ENCODE measurements at places on chromosomes 1 and 21.

GRCh38 chr1:15299179-15299578 is 52.2 kb downstream of the FHAD1 start:
- no peak for DNase-seq

DNA sequence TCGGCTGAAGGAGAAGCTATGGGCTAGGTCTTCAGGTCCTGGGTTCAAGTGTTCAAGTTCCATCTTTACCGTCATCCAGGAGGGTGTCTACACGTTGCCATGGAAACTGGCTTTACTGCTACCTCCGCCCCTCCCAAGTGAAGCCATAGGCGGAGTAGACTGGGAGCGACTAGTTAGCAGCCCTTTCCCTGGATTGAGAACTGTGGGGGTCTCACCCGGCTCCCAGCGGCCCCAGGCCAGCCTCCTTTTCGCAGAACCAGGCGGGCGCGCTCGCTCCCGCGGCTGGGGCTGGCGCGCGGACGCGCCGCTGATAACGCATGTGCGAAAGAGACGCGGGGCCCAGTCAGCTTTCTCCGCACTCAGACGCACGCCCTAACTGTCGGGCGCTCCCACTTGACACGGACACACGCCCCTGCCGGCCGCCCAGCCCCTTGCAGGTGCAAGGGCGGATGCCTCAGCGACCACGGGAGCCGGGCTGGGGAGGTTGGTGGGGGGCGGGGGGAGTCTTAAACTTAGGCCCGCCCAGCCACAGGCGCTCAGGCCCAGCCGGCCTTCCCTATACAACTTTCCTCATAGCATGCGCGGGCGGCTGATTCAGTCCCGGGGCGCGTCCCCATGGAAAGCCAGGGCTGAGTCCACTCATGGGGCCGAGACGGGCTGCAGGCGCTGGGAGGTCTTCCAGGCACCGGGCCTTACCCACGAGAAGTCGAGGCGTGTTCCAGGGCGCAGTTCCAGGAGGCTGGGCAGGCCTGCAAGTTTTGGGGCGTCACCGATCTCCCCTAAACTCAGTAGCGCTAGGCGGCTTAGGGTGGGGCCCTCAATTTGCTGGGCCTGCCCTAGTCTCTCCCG is 7.4 kb downstream of the EFNA4 start:
- DNase-seq = peak; percentile 88

DNA sequence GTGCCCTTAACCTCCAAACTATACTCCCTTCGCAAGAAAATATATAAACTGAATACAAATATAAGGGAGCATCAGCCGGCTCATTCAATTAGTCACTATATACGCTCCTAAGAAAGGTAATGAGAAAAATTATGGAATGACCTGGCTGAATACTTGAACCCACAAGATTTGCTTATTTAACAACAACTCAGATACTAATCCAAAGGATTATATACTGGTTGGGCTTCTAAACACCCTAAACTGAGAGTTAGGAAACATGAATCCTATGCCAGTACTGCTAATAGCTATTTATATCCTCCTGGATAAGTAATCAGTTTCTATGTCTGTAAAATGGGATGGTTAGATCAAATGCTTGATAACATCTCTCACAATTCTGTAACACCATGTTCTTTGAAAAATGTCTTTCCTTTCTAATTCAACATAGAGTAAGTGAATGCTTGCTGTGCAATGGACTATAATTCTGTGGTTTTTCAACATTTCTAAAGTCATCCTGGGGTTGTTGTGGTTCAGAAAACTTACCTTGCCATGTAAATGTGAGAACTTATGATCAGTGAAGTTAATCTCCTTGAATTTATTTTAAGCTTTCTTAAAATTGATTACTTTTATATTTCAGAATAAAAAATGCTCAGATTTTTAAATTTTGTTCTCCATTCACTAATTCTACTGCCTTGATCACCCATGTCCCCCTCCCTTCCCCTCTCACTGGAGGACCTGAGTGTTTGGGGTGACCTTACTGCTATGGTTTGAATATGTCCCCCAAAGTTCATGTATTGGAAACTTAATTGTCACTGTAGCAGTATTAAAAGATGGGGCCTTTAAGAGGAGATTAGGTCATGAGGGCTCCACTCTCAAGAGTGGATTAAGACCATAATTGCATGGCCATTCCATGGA is 14.5 kb downstream of the DUSP10 start:
- no peak for DNase-seq

GRCh38 chr1:48089356-48089891 is 92.2 kb upstream of the TRABD2B start:
- DNase-seq = no peak

DNA sequence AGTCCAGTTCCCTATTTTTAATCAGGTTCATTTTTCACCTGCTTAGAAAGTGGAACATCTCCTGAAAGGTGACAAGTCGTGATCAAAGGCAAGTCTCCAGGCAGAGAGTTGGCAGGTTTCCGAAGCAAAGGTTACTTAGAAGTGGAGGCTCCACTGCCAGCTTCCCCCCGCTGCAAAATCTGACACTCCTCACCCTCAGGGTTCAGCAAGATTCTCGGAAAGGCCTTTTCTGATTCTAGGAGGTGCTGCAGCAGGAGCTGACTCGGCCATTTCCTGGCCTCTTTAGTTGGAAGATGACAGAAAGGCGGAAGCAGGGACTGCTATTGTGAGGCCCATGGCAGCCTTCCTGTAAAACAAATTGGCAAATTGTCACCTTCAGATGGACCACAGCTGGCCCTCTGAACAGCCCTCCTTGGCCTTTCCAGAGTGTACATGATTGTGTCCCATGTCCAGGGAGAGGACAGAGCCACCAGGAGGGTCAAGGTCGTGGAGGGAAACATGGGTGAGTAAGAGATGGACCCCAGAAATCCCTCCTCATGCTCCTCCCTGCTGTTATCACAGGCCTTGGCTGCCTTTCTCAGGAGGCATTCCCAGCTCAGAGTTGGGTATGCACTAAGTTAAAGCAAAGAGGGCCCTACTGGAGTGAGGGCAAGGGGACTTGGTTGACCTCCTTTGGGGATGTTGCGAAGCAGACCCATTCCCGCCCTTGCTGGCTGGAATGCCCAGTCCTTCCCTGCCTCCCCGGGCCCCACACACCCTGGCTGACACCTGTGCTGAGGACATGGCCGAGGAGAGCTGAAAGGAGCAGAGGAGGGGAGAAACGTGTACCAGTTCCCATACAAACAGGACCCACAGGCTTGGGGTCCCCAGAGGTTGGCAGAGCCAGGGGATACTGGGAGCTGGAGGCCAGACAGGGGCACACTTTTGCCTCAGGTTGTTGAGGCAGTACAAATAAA is 115.5 kb upstream of the IRF2BP2 start:
- peak; percentile 68 for DNase-seq

- no peak for DNase-seq
Observed at GRCh38 chr1:153711026-153711425, 16.8 kb upstream of the INTS3 start.

DNA sequence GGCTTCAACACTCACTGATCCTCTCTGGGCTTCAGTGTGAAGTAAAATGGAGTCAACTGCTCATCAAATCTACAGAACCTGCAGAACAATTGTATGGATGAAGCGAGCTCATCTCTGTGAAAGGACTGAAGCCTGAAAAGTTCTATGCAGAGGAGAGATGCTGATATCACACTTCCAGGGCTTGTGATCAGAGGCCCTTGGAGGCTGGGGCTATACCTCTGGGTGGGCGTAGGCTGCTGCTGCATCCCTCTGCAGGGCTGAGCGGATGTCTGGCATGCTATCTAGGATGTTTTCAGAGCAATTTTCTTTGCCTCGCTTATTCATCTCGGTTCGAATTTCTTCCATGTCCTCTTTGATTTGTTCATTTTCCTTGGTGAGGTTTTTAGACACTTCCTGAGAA is 17.6 kb downstream of the OLFML2B start:
- no peak for DNase-seq

- no peak for DNase-seq
Observed at GRCh38 chr1:234722904-234723720, 113.1 kb upstream of the IRF2BP2 start.

DNA sequence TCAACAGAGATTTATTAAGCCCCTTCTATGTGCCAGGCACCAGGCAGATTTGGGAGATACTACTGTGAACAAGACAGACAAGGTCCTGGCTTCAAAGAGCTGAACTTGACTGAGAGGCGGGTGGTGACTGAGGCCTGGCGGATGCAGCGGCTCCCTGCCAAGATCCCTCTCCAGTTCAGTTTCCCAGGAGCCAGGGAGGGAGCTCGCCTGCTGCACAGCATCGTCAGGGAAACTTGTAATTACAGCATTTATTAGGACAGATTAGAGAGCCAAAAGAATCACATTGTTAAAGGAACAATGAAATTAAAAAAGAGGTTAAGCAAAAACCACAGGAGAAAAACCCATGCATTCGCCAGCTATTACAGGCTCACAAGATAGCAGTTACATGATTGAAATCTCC is 55.3 kb downstream of the ETS2 start:
- no peak for DNase-seq

- DNase-seq = no peak
Observed at GRCh38 chr1:99749504-99750347, 16.7 kb downstream of the FRRS1 start.

- peak; percentile 89 for DNase-seq
Observed at GRCh38 chr21:39385299-39386145, 36.6 kb upstream of the HMGN1 start.

DNA sequence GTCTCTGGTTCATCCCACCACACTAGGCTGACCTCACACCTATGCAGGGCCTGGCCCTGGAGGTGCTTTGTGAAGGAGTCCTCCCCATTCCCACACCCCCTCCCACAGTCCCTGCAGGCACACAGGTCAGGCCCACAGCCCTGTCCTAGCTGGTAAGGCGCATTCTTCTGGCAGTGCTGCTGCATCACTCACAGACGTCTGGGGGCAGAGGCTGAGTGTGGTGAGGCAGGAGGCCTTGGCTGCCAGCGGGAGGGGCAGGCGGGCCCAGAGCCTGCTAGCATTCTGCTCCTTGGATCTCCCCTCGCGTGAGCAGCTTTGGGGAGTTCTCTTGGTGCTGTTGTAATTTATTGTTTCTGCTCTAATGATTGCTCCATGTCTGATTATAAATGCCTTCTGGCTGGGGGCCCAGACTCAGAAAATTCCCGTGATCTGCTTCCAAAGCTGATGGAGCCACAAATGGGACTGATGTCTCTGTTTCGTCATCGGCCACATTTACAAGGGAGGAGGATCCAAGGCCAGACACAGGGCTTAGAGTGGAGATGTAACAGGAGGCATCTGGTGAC is 62.9 kb downstream of the TRABD2B start:
- DNase-seq = no peak

GRCh38 chr1:69570356-69570755 is 2.6 kb downstream of the LRRC7 start:
- DNase-seq = no peak

DNA sequence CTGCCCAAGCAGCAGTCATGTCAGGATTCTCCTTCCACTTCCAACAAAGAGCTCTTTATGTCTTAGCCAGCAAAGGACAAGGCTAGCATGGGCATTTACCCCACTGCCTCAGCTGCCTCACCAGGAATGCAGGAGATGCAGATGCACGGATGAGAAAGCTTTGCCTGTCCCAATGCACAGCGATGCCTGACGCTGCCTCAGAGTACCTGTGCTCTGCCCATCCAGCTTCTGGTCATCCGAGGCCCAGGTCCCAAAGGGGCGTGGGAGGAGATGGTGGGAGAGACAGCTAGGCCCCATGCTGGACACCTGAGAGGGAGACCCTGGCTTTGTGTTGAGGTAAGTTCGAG is 59.0 kb downstream of the IRF2BP2 start:
- no peak for DNase-seq

DNA sequence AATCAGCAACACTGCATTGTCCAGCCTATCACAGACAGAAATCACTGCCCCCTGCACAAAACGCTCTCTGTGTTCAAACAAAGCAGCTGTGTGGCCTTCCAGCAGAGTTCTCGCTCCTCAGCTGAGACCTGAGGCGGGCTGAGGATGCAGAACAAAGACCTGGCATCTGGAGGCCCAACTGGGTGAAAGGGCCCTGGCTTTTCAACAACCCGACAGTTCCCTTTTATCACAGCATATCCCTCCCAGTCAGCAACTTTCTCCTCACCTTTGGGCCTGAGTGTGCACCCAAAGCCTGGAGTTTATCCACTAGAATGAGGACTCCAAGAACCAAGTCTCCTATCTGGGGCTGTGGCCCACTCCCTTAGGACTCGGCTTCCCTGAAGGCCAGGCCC is 42.6 kb upstream of the A3GALT2 start:
- DNase-seq = no peak

- no peak for DNase-seq
Observed at GRCh38 chr1:214017191-214017982, 29.6 kb downstream of the PROX1 start.

GRCh38 chr1:155245163-155245524 is 10.1 kb downstream of the ENTREP3 start:
- no peak for DNase-seq

DNA sequence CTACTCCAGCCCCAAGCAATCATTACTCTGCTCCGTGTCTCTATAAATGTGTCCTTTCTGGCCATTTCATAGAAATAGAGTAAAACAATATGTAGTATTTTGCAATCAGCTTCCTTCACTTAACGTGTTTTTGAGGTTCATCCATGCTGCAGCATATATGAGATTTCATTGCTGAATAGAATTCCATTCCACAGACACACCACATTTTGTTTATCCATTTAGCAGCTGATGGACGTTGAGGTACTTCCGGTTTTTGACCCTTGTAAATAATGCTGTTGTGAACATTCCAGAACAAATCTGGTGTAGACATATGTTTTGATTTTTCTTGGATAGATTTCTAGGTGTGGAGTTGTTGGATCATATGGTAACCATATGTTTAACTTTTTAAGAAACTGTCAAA is 30.7 kb downstream of the ADAM30 start:
- DNase-seq = no peak

DNA sequence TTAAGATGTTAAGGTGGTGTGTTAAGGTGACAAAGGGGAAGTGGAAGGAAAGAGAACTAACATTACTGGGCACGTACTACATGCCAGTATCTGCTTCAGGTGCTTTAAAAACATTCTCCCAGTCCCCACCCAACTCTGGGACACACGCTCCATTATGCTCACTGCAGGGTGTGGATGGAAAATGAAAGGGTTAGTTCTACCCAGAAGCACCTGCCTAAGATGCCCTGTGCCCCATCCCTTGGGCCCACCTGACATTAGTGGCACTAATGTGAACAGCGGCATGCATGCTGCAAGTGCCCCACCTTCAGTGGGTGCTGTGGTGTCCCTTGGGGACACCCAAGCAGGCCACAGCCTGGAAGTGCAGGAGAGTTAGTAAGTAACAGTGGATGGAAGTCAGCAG is 82.9 kb upstream of the CXADR start:
- DNase-seq = no peak

- DNase-seq = peak; percentile 30
Observed at GRCh38 chr1:109791495-109792043, 27.8 kb upstream of the EPS8L3 start.

DNA sequence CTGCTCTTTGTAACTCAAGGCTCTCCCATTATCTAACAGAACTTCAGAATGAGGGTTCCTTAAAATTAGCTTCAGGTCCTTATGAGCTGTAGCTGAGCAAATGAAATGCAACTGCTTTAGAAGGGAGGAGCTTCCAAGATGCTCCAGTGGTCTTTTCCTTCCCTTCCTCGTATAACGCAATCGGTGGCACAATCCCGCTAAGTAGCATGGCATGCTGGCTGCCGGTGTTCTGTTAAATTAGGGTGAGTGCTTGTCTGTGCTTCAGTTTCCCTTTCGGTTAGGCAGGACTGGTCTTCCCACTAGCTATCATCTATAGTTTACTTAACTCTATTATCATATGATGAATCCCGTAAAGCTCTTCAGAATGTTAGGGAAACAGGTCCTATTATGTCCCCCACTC is 917 bp downstream of the KIAA0040 start:
- DNase-seq = peak; percentile 25
